ENCODE measurements at places on chromosomes 3 and 15. TPM values are rescaled to one million over a fixed set of nuclear protein-coding genes. Genes with fewer than 3 reads are reported as not detected.

DNA sequence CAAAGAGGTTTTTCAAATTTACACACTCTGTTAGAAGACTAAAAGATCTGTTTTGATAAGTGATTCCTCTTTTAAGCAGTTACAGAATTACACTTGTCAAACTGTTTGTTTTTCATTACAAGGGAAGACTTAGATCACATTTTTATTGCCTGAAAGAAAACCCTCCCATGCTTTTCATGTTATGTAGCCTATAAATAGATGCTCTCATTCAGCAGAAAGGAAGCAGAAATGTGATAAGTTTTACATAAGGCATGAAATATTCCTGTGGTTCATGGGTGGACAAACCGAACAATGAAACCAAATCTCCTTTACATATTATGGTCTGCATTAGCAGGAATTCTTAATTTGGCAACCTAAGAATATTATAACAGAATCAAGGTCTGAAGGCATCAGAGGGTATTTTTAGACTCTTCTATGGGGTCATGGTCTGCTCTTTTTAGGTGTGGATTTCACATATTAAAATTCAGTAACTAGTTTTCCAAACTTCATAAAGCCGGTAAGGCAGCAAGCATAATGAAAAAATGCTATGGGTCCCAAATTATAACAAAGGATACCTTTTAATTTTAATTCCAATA, 37.3 kb upstream of the FXR1 start:
- H3K4me3 ChIP-seq, result no peak overlapping the region
- DNase-seq, result no peak

ULK3 gene
- 62.8 TPM for total RNA-seq

- H3K27ac ChIP-seq, result no peak overlapping the region
- H3K36me3 ChIP-seq, result no peaks in the 10 kb centered on the region
- H3K4me1 ChIP-seq, result no peaks in the 10 kb centered on the region
- no peak overlapping the region for H3K4me3 ChIP-seq
Measured at GRCh38 chr15:85154061-85154460, 172.4 kb downstream of the PDE8A start.

GRCh38 chr15:89513284-89513683, 16.9 kb upstream of the RHCG start:
- H3K4me1 ChIP-seq, result no peaks in the 10 kb centered on the region
- H3K27ac ChIP-seq, result no peak overlapping the region
- H3K27me3 ChIP-seq, result no peaks in the 10 kb centered on the region
- no peak for DNase-seq

DNA sequence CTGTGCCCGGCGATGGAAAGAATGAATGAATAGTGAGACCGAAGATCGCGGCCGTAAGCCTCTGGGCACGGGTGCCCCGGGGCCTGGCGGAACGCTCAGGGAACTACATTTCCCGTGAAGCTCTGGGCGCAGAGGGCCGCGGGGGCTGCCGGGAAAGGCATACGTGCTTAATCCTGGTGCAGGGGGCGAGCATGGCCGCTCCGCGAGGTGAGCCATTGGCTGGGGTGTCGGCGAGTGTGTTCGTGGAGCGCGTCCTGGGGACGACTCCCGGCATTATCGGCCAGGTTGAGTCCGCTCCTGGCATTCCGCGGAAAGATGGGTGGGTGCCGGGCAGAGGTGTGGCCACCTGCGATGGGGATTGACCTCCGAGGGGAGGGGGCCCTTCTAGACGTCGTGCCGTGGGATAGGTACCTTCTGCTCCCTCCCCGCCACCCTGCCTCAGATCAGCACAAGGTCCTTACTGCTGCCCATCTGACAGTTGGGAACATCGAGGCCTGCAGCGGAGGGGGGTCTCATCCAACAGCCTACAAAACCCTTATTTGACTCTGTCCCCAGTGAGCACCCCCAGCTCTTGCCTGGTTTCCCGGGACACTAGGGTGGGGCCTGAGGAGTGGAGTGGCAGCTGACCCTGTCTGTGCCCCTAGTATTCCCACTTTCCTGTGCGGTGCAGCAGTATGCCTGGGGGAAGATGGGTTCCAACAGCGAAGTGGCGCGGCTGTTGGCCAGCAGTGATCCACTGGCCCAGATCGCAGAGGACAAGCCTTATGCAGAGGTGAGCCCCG, at the start of gene MPI:
Gene MPI (plus strand): TSS at position 160 of the 782 bp plus-strand sequence. CDS start 32 bp downstream, at position 192.
- peaks cover 42% of the 10 kb centered on the region for H3K4me1 ChIP-seq
- peak; percentile 97 for DNase-seq
- peaks cover 9% of the 10 kb centered on the region for H3K36me3 ChIP-seq
- peak within 1 kb of the TSS; percentile 80 for H3K4me3 ChIP-seq
- no peaks in the 10 kb centered on the region for H3K27me3 ChIP-seq

DNA sequence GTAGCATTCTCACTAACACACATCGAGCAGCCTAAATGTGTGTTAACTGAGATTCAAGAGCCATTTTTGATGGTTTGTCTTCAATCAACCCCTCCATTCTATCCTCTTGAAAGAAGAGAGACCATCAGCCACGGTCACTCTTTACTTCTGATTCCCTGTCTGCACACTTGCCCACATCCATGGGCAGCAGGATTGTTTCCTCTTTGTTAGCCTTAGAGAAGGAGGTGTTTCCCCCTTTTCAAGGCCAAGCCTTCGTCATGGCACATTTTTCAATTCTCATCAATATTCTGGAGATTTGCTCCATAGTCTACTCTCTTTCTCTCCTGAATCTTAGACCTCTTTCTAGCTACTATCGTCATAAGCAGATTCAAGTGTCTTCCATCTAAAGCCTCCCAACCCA, 522.4 kb upstream of the NAALADL2 start:
- no peak for DNase-seq
- H3K27ac ChIP-seq, result no peak overlapping the region
- H3K36me3 ChIP-seq, result no peaks in the 10 kb centered on the region
- no peaks in the 10 kb centered on the region for H3K27me3 ChIP-seq
- no peak overlapping the region for H3K4me3 ChIP-seq
